Colonic mucosa (tissue), 4 donors: ENCODE measurements at places on chromosomes 13 and 19.

DNA sequence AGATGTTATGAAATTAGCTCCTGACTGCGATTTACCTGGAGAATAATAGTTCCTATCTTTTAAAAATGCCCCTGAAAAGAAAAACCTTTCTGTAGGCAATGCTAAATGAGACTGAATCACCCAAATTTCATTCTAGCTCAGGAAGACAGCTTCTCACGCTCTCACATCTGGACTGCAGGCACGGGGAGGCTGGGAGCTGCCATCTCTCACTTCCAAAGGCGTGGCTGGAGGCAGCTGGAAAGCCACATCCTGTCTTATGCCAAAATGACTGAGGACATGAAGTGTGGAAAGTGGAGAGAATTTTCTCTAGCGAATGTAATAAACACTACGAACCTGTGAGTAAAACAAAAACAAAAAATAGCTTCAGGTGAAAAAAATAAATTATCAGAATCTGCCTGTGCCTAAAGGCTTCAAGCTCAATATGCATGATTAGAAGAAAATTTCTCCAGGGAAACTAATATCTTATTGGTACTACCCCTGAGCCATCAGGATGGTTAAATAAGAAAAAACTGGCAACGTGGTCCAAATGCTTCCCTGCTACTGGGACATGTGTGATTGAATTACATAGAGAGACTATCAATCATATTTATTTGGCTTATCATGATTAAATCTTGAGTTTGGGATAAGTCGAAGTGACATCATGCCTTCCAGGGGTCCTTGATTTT is 58.1 kb upstream of the UBL3 start:
- H3K4me1 ChIP-seq: peaks cover 6% of the 10 kb centered on the region
- no peak overlapping the region for H3K27ac ChIP-seq
- DNase-seq: no peak
- no peaks in the 10 kb centered on the region for H3K27me3 ChIP-seq

- no peaks in the 10 kb centered on the region for H3K36me3 ChIP-seq
- no peaks in the 10 kb centered on the region for H3K27me3 ChIP-seq
- no peaks in the 10 kb centered on the region for H3K4me1 ChIP-seq
- no peak overlapping the region for H3K27ac ChIP-seq
- H3K4me3 ChIP-seq: no peak overlapping the region
Measured at GRCh38 chr19:39916236-39916635, 18.2 kb downstream of the FCGBP start.

GRCh38 chr13:52599037-52599847 is 43.0 kb upstream of the HNRNPA1L2 start:
- H3K27me3 ChIP-seq: no peaks in the 10 kb centered on the region
- DNase-seq: no peak
- H3K36me3 ChIP-seq: no peaks in the 10 kb centered on the region
- peak overlapping the region; percentile 53 for H3K4me3 ChIP-seq
- H3K27ac ChIP-seq: no peak overlapping the region

GRCh38 chr19:51070334-51071094 is 5.6 kb upstream of the KLK13 start:
- no peaks in the 10 kb centered on the region for H3K36me3 ChIP-seq
- no peak overlapping the region for H3K27ac ChIP-seq
- H3K4me3 ChIP-seq: no peak overlapping the region

DNA sequence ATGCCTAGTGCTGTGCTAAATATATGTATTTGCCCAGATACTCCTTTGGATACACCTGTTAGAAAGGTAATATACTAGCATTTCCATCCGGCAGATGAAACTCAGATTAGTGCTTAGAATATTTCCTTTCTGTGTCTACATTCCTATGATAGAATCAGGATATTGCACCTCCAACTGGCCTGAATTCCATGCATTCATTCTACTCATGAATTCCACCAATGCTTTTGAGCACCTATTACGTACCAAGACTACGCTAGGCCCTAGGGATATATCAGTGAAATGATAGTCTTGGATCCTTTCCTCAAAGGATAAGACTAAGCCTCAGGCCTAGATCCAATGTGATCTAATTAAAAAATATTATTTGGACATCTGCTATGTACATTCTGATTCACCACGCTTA is 223.8 kb upstream of the SERP2 start:
- no peak overlapping the region for H3K27ac ChIP-seq
- DNase-seq: no peak
- H3K36me3 ChIP-seq: no peaks in the 10 kb centered on the region
- H3K27me3 ChIP-seq: no peaks in the 10 kb centered on the region
- H3K4me3 ChIP-seq: no peak overlapping the region

GRCh38 chr13:44218501-44219240 is 155.0 kb upstream of the SERP2 start:
- no peaks in the 10 kb centered on the region for H3K36me3 ChIP-seq
- H3K4me3 ChIP-seq: no peak overlapping the region
- H3K27ac ChIP-seq: peak overlapping the region; percentile 24
- H3K4me1 ChIP-seq: no peaks in the 10 kb centered on the region

- DNase-seq: no peak
- H3K4me3 ChIP-seq: no peak overlapping the region
- H3K4me1 ChIP-seq: peaks cover 11% of the 10 kb centered on the region
- no peaks in the 10 kb centered on the region for H3K36me3 ChIP-seq
- no peak overlapping the region for H3K27ac ChIP-seq
Measured at GRCh38 chr13:24629320-24629719, 50.9 kb upstream of the ATP12A start.

DNA sequence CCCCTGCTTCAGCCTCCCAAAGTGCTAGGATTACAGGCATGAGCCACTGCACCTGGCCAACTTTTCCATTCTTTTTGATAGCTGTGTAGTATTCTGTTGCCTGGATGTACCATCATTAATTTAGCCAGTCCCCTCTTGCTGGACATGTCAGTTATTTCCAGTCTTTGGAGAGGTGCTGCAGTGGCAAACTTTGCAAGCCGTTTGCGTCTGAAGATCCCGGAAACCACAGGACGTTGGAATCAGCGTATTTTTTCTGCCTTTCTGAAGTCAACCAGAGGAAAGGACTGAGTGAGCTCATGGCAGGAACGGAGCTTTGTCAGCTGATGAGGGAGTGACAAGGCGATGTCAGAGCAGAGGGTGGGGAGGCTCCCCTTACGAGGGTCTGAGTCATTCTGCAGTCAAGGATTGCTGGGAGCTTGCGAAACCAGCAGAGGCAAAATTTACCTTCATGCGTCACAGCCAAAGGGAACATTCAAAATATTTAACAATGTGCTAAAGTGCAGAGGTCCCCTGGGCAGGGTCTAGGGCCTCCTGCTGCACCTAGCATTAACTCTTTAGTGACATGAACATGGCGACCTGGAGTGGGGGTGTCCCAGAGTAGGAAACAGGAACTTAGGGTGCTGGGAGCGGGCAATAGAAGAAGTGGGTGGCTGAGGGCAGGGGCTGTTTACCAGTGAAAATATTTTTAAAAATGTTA is 5.6 kb downstream of the C5AR1 start:
- no peaks in the 10 kb centered on the region for H3K4me1 ChIP-seq
- H3K4me3 ChIP-seq: no peak overlapping the region
- H3K27ac ChIP-seq: no peak overlapping the region
- no peaks in the 10 kb centered on the region for H3K27me3 ChIP-seq

DNA sequence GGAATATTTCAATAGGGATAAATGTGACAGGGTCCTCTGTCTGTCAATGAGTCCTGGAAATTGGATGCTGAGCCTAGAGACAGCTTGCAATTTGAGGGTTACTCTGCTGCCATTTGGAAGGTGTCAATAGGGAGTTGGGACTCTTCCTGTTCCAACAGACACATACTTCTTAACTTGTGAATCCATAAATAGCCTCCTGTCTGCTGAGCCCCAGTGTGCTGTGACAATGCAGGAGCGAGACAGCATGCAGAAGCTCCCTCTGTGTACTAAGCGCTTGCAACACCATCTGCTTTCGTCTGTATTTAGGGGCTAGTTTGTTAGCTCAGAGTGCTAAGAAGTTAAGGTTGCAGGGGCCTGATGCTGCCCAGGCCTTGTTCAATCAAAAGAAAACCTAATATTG is 58.5 kb upstream of the GPR12 start:
- H3K27ac ChIP-seq: no peak overlapping the region
- H3K4me1 ChIP-seq: no peaks in the 10 kb centered on the region
- no peak for DNase-seq
- no peaks in the 10 kb centered on the region for H3K36me3 ChIP-seq
- no peak overlapping the region for H3K4me3 ChIP-seq

DNA sequence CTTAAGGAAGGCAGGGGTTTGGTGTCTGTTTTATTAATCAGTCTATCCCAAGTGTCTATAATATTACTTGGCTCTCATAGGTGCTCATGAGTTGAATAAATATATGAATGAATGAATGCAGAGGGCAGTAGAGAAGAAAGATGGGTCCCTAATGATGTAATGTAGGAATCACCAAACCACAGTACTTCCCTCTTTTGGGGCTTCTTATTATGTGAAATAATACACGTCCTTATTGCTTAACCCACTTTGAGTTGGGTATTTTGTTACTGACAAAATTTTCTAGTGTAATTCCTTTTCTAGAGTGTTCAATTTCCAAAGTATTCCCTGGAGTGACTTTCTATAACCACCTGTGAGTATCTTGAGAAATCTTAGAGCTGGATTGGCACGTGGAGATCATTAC is 13.2 kb downstream of the KLK5 start:
- H3K27ac ChIP-seq: no peak overlapping the region
- DNase-seq: no peak
- no peak overlapping the region for H3K4me3 ChIP-seq
- H3K36me3 ChIP-seq: no peaks in the 10 kb centered on the region
- no peaks in the 10 kb centered on the region for H3K4me1 ChIP-seq
- no peaks in the 10 kb centered on the region for H3K27me3 ChIP-seq

DNA sequence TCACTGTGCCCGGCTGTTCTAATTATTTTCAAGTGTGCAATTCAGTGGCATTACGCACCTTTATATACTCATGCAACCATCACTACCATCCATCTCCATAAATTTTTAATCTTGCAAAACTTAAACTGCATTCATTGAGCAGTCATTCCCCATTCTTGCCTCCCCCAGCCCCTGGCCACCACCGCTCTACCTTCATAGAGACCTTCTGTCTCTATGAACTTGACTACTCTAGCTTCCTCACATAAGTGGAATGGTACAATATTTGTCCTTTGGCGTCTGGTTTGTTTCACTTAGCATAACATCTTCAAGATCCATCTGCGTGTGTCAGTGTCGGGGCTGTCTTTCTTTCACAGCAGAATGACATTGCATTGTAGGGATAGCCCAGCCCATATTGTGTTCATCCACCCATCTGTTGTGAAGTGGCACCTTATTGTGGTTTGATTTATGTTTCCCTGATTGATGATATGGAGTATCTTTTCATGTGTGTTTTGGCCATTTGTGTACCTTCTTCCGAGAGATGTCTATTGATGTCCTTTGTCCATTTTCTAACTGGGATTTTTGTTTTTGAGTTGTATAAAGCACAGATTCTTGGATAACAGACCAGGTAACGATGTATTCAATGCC is 64.8 kb upstream of the FLT1 start:
- no peak overlapping the region for H3K27ac ChIP-seq
- H3K4me3 ChIP-seq: no peak overlapping the region
- DNase-seq: no peak
- no peaks in the 10 kb centered on the region for H3K27me3 ChIP-seq
- no peaks in the 10 kb centered on the region for H3K4me1 ChIP-seq
- no peaks in the 10 kb centered on the region for H3K36me3 ChIP-seq

DNA sequence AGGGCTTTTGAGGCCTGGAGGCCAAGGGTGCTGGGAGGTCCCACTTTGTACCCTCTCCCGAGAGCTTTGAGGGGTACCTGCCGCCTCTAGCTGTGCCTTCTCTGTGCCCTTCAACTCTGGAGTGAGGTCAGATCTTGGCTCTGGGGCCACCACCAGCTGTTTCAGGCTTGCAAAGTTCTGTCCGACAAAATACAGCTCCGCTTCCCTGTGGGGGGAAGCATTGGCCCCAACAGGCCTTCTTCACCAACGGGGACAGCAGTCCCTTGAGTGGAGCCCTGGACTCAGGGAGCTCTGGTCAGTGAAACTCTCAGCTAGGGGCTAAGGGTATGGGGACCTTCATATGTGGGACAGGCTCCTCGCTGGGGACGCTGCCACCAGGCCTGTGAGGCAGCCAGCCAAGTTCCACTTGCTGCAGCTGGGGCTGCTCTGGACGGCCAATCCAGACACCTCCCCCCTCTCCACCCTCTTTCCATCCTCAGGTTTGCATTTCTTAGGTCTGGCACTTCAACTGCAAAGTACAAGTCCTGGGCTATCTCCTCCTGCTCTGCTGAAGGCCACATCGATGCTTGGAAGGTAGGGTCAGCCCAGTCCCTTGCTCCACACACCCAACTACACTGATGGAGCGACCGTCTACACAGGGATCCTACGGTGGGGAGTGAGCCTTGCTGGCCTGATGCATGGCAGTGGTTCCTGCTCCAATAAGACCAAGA is 46.8 kb downstream of the C13orf46 start:
- DNase-seq: no peak
- H3K27ac ChIP-seq: no peak overlapping the region
- H3K4me1 ChIP-seq: no peaks in the 10 kb centered on the region
- no peaks in the 10 kb centered on the region for H3K27me3 ChIP-seq
- no peak overlapping the region for H3K4me3 ChIP-seq
- H3K36me3 ChIP-seq: no peaks in the 10 kb centered on the region

DNA sequence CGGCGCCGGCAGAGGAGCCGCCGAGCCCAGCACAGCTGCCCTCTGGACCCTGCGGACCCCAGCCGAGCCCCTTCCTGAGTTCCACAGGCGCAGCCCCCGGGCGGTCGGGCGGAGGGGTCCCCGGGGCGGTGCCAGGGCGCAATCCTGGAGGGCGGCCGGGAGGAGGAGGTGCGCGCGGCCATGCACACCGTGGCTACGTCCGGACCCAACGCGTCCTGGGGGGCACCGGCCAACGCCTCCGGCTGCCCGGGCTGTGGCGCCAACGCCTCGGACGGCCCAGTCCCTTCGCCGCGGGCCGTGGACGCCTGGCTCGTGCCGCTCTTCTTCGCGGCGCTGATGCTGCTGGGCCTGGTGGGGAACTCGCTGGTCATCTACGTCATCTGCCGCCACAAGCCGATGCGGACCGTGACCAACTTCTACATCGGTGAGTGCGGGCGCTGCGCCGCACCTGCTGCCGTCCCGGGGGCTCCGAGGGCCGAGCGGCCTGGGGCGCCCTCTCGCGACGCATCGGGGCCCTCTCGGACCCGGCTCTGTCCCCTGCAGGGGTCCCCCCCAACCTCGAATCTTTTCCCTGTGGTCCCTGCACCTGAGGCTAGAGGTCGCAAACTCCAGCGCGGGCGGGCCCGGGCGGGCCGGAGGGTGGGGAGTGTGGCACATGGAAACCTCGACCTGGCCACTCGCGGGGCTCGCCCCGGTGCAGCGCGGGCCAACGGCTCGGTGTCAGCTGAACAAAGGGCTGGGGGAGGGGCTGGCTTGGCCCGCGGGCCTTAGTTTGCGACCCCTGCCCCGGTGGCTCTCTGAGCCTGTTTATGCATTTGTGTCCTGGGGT is at the start of gene KISS1R:
KISS1R (plus strand) TSS at position 11 of the 829 bp plus-strand sequence; CDS start at position 181, 170 bp downstream.
- H3K4me3 ChIP-seq: peak within 1 kb of the TSS; percentile 38
- no peak for DNase-seq
- no peaks in the 10 kb centered on the region for H3K36me3 ChIP-seq
- peaks cover 28% of the 10 kb centered on the region for H3K4me1 ChIP-seq
- H3K27me3 ChIP-seq: peaks cover 43% of the 10 kb centered on the region

- no peaks in the 10 kb centered on the region for H3K36me3 ChIP-seq
- H3K27ac ChIP-seq: no peak overlapping the region
- H3K4me3 ChIP-seq: no peak overlapping the region
- H3K27me3 ChIP-seq: no peaks in the 10 kb centered on the region
Measured at GRCh38 chr19:45959517-45960025, 14.1 kb downstream of the NOVA2 start.

GRCh38 chr13:39692660-39693438 is 37.4 kb downstream of the COG6 start:
- no peaks in the 10 kb centered on the region for H3K27me3 ChIP-seq
- no peaks in the 10 kb centered on the region for H3K4me1 ChIP-seq
- no peak overlapping the region for H3K4me3 ChIP-seq
- H3K36me3 ChIP-seq: no peaks in the 10 kb centered on the region

- peaks cover 4% of the 10 kb centered on the region for H3K4me1 ChIP-seq
- no peak overlapping the region for H3K4me3 ChIP-seq
- no peak overlapping the region for H3K27ac ChIP-seq
- no peaks in the 10 kb centered on the region for H3K27me3 ChIP-seq
Measured at GRCh38 chr19:27795369-27795768, 1417.6 kb downstream of the UQCRFS1 start.
